ENCODE measurements at places on chromosomes 5 and 9. TPM values are rescaled to one million over a fixed set of nuclear protein-coding genes. Genes with fewer than 3 reads are reported as not detected.

Gene SLC2A6
- 1.8 TPM for polyA plus RNA-seq

Gene BRD9
- 14.4 TPM for polyA plus RNA-seq

- H3K36me3 ChIP-seq: no peaks in the 10 kb centered on the region
- no peak for DNase-seq
- no peak overlapping the region for H3K4me3 ChIP-seq
Observed at GRCh38 chr5:158212917-158213316, 354.0 kb upstream of the CLINT1 start.

DNA sequence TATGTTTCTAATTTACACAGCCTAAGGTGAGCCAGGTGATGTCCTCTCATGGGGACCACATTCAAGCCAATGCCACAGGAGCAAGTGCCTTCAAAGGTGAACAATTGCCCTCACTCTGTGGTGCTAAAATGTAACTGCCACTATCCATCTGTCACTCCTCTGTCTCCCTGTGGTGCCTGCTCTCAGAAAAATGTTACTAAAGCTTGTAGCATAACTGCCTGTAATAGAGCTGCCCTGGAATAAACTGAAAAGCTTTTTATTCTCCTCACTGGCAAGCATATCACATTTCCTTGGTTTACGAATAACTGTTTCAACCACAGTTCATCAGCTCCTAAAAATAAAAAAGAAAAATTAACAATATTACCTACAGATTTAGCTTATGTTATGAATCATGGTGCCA is 142.4 kb downstream of the ST8SIA4 start:
- no peak for DNase-seq
- no peak overlapping the region for H3K27ac ChIP-seq
- no peaks in the 10 kb centered on the region for H3K27me3 ChIP-seq
- H3K4me1 ChIP-seq: no peaks in the 10 kb centered on the region
- H3K36me3 ChIP-seq: no peaks in the 10 kb centered on the region
- H3K4me3 ChIP-seq: no peak overlapping the region

Gene INVS
- polyA plus RNA-seq: 6.0 TPM

GRCh38 chr9:111759762-111760639 is 34.7 kb downstream of the SHOC1 start:
- no peak overlapping the region for H3K27ac ChIP-seq
- no peaks in the 10 kb centered on the region for H3K36me3 ChIP-seq
- no peaks in the 10 kb centered on the region for H3K27me3 ChIP-seq
- H3K4me3 ChIP-seq: no peak overlapping the region
- DNase-seq: no peak

DNA sequence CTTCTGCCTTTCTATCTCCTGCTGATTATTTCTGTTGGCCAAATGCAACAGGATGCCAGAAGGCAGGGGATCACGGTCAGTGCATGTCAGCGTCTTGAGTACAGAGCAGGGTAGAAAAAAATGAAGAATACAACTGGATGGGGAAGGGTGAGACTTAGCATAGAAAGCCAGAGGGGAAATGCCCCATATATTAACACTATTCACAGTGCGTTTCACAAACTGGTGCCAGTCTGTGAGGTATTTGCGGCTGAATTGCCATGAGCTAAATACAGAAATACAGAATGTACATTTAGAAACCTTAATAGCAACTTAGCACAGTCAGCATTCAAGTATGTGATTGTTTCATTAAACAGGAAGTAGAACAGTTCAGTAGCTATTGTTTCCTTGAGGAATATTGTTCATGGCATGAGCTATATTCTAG is 31.0 kb upstream of the SLC1A3 start:
- H3K4me1 ChIP-seq: no peaks in the 10 kb centered on the region
- no peak for DNase-seq
- no peaks in the 10 kb centered on the region for H3K27me3 ChIP-seq
- H3K4me3 ChIP-seq: no peak overlapping the region

DNA sequence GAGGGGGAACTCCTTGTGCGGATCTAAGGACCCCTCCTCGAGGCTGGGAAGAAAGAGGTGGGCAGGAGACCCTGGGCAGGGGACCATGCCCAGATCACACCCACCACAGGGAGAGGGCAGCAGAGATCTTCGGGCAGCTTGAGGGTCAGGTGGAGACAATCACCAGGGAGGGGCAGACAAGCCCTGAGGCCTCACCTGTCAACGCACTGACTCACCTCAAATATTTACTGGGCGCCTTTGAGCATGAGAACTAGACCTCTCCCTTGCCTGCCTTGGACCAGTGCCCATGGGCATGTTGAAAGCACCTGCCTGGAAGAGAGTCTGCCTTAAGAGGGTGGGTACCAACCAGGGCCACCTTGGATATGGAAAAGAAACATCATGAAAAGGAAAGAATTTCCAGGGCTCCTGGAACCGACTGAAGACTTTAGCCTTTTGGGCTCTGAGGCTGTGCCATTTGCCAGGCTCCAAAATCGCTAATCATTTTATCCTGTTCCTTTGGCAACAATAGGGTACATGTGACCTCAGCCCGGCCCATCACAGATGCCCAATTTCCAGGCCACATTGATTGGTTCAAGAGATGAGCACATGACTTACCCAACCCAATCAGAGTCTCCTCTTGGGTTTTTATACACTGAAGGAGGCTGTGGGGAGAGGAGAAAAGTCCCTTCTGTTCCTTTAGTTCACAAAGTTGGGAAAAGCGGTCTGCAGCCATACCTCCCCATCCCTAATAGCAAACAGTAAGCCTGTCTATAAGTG is 10.4 kb upstream of the SPINK4 start:
- H3K36me3 ChIP-seq: no peaks in the 10 kb centered on the region
- H3K4me3 ChIP-seq: no peak overlapping the region
- H3K27me3 ChIP-seq: no peaks in the 10 kb centered on the region

Gene FLT4
- polyA plus RNA-seq: 6.2 TPM

GRCh38 chr5:82142217-82142841 is 135.8 kb downstream of the RPS23 start:
- H3K27ac ChIP-seq: no peak overlapping the region
- H3K4me3 ChIP-seq: no peak overlapping the region
- no peaks in the 10 kb centered on the region for H3K4me1 ChIP-seq
- H3K36me3 ChIP-seq: no peaks in the 10 kb centered on the region
- H3K27me3 ChIP-seq: no peaks in the 10 kb centered on the region

Gene IZUMO3
- polyA plus RNA-seq: not detected

DNA sequence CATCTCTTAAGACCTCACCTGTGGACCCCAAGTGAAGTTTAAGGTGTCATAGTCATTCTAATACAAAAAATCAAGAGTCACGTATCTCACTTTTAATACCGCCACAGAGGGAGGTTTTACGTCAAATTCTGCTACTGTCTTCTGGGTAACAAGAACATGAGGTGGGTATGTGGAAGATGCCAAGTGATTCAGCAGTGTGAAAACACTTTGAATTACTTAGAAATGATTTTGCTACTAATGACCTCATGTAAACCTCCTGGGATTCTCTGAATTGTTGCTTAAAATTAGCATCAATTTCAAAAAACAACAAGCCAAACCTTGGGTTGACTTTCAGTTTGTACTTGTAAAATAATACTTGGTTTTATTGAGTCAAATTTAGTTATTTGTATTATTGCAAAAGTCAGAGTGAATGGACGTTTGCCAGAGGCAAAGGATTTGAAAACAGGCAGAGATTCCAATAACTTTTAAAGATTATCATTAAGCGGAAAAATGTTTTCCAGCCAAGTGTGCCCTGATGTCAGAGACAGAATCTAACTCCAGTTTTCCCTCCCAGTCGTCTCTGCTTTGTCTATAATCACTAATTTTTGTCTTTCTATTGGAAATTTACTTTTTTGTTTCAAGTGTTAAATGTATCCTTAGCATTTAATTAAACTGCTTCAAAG is 8.8 kb downstream of the DMRT2 start:
- no peak overlapping the region for H3K4me3 ChIP-seq
- no peaks in the 10 kb centered on the region for H3K36me3 ChIP-seq
- no peaks in the 10 kb centered on the region for H3K4me1 ChIP-seq
- no peak overlapping the region for H3K27ac ChIP-seq
- peaks cover 59% of the 10 kb centered on the region for H3K27me3 ChIP-seq
- no peak for DNase-seq

Gene EFNA5
- polyA plus RNA-seq: 1.4 TPM

DNA sequence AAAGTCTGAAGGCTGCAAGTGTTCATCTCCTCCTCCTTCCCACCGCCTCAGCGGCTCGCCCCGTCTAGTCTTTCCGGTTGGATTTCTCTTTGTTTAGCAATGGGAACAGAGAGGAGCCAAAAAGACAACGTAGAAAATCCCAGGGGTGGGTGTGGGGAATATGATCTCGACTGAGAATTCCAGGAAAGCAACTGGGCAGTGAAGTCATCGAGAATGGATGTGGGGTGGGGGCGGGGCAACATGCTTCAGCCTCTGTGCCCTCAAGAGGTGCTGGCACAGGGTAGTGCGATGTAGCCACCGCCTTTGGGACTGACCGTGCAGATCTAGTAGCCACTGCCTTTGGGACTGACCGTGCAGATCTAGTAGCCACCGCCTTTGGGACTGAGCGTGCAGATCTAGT is 12.9 kb downstream of the MSX2 start:
- peaks cover 17% of the 10 kb centered on the region for H3K27me3 ChIP-seq
- DNase-seq: no peak

GRCh38 chr5:67732921-67733320 is 482.6 kb upstream of the PIK3R1 start:
- no peaks in the 10 kb centered on the region for H3K27me3 ChIP-seq
- H3K4me3 ChIP-seq: no peak overlapping the region

DNA sequence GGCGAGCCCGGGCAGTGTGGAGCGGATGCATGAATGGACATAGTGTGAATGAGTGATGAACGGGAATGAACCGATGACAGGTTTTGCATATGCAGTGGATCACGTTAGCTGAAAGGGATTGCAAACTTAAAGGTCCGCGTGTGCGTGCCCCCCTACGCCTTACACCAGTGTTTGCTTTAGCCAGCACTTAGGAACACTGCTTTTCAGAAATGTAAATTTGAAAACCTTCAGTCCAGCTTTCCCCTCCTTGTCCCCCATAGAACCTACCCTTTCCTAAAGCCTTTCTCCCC is 692 bp downstream of the PSAT1 start:
- peak overlapping the region; percentile 65 for H3K4me3 ChIP-seq
- H3K4me1 ChIP-seq: no peaks in the 10 kb centered on the region
- no peaks in the 10 kb centered on the region for H3K36me3 ChIP-seq
- H3K27me3 ChIP-seq: peaks cover 19% of the 10 kb centered on the region
- peak overlapping the region; percentile 72 for H3K27ac ChIP-seq

- DNase-seq: no peak
- H3K27me3 ChIP-seq: no peaks in the 10 kb centered on the region
- no peaks in the 10 kb centered on the region for H3K4me1 ChIP-seq
- H3K27ac ChIP-seq: no peak overlapping the region
Observed at GRCh38 chr5:109083937-109084336, 325.8 kb downstream of the PJA2 start.

DNA sequence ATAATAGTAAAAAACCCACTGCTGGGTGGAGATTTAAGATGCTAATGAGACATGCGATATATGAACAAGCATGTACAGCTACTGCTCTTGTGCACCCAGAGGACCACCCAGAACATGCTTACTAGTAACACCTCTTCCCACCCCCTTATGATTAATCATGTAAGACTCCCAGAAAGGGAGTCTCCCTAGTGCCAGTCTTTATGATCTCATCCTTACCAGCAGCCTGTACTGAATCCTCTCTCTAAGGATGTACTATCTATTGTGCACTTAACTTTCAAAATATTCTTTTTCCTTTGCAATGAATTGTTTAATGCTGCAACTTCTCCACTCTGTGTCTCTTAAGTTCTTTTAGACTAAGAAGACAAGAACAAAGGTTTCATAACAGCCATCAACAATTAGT is 9.1 kb upstream of the MAT2B start:
- no peak overlapping the region for H3K4me3 ChIP-seq
- H3K27me3 ChIP-seq: no peaks in the 10 kb centered on the region
- no peaks in the 10 kb centered on the region for H3K36me3 ChIP-seq
- DNase-seq: no peak

DNA sequence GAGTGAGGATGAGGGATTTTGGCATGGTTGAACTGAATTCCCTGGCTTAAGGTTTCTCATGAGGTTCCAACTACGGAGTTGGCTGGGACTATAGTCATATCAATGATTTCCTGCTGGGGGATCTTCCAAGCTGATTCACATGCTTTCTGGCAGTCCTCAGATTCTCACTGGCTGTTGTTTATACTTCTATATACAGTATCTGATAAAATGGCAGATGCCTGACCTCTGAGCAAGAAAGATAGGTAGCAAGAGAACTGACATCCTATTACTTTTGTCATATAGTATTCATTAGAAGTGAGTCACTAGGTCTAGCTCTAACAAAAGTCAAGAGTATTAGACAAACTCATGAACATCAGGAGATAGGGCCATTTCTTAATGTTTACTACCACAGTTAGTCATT is 440.9 kb upstream of the EDIL3 start:
- DNase-seq: no peak
- H3K36me3 ChIP-seq: no peaks in the 10 kb centered on the region
- H3K4me1 ChIP-seq: no peaks in the 10 kb centered on the region
- H3K4me3 ChIP-seq: no peak overlapping the region
- no peaks in the 10 kb centered on the region for H3K27me3 ChIP-seq
- no peak overlapping the region for H3K27ac ChIP-seq

- no peak overlapping the region for H3K27ac ChIP-seq
- H3K4me3 ChIP-seq: no peak overlapping the region
- H3K36me3 ChIP-seq: no peaks in the 10 kb centered on the region
Observed at GRCh38 chr9:70340572-70340971, 73.9 kb downstream of the KLF9 start.

- H3K4me1 ChIP-seq: no peaks in the 10 kb centered on the region
- no peaks in the 10 kb centered on the region for H3K36me3 ChIP-seq
- no peak overlapping the region for H3K27ac ChIP-seq
- no peaks in the 10 kb centered on the region for H3K27me3 ChIP-seq
Observed at GRCh38 chr9:29290516-29290915, 1717.2 kb upstream of the C9orf72 start.

DNA sequence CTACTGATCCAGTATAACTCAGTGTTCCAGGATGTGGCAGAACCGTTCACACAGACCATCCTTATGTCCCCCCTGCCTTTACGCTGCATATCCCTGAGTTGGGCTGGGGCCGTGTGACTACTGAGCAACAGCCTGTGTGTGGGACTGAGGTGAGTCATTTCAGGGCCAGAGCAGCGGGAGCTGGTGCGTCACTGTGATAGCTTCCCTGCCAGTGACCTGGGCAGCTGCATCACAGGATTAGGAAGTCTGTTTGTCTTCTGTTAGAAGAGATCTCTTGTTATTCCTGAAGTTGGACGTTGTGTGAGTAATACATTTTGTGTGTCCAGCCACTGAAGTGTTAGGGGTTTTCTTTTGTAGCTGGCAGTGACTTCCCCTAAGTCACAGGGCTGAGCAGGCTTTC is 35.6 kb downstream of the TPPP start:
- H3K4me1 ChIP-seq: no peaks in the 10 kb centered on the region
- DNase-seq: peak; percentile 43
- H3K4me3 ChIP-seq: no peak overlapping the region
- peaks cover 36% of the 10 kb centered on the region for H3K36me3 ChIP-seq

Gene SNCB
- polyA plus RNA-seq: not detected

GRCh38 chr9:134301387-134302129 is 24.7 kb upstream of the RXRA start:
- no peaks in the 10 kb centered on the region for H3K27me3 ChIP-seq
- H3K4me1 ChIP-seq: no peaks in the 10 kb centered on the region
- DNase-seq: no peak
- H3K4me3 ChIP-seq: no peak overlapping the region
- H3K27ac ChIP-seq: no peak overlapping the region
- H3K36me3 ChIP-seq: no peaks in the 10 kb centered on the region
